ENCODE measurements at places on chromosomes 12 and 14.
A peak's percentile ranks its signal among the peaks of the same experiment; 100 is the strongest.

DNA sequence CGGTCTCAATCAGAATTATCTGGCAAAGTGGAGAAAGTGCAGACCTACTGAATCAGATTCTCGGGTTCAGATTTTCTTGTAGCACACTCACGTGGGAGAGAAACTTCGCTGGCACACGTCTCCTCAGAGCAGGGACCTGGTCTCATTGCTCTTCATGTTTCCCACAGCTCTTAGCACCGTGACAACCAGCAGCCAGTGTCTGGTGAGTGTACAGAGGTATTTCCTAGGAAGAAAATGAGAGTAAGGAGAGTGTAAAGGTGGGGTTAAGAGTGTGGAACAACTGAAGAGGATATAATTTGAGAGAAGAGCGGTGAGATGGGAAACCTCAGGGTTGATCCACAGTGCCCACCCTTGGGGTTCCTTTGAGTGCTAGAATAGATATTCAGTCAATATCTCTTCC, 89.2 kb downstream of the ARF6 start:
- H3K27ac ChIP-seq = peak overlapping the region; percentile 100
- no peaks in the 10 kb centered on the region for H3K27me3 ChIP-seq
- peaks cover 18% of the 10 kb centered on the region for H3K4me1 ChIP-seq
- H3K36me3 ChIP-seq = no peaks in the 10 kb centered on the region
- DNase-seq = no peak
- H3K4me3 ChIP-seq = no peak overlapping the region

DNA sequence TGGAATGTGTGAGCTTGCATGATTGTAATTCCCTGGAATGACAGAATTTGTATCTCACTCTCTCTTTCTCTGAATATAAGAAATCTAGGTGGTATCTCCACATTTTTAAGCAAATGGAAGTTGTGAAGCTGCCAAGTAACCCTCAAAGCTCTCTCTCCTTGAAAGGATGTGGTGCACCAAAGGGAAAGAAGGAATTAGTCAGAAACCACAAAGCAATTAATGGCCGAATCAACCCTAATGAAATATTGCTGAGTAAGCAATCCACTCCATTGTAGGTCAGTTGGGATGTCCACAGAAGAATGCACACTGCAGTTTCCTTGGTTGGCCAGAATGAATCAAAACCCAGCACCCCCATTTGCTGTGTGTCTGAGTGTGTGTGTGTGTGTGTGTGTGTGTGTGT, 153.5 kb downstream of the KCNA5 start:
- no peak for DNase-seq
- H3K4me1 ChIP-seq = no peaks in the 10 kb centered on the region
- no peaks in the 10 kb centered on the region for H3K36me3 ChIP-seq

- no peak for DNase-seq
- peaks cover 6% of the 10 kb centered on the region for H3K4me1 ChIP-seq
- H3K27ac ChIP-seq = no peak overlapping the region
- no peak overlapping the region for H3K4me3 ChIP-seq
- no peaks in the 10 kb centered on the region for H3K27me3 ChIP-seq
- H3K36me3 ChIP-seq = no peaks in the 10 kb centered on the region
Measured at GRCh38 chr14:24368562-24369252, 723 bp downstream of the NFATC4 start.

DNA sequence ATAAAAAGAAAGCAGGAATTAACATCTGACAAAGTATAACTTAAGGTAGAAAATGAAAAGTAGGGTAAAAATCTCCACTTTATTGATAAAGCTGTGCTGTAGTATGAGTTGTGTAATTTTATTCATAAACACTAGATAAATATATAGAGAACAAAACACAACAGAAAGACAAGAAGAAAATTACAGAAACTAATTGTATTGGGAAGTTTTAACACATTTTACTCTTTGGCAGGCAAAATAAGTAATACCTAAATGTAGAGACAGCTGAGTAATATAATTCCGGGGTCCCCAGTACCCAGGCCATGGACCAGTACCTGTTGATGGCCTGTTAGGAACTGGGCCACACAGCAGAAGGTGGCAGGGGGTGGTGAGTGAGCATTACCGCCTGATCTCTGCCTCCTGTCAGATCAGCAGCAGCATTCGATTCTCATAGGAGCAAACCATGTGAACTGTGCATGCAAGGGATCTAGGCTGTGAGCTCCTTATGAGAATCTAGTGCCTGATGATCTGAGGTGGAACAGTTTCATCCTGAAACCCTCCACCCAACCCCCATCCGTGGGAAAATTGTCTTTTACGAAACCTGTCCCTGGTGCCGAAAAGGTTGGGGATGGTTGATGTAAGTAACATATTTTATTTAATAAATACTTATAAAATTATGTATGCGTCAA, 84.4 kb upstream of the ETV6 start:
- H3K4me3 ChIP-seq = no peak overlapping the region
- H3K36me3 ChIP-seq = no peaks in the 10 kb centered on the region
- H3K27ac ChIP-seq = no peak overlapping the region
- no peaks in the 10 kb centered on the region for H3K4me1 ChIP-seq
- peaks cover under 1% of the 10 kb centered on the region for H3K27me3 ChIP-seq

DNA sequence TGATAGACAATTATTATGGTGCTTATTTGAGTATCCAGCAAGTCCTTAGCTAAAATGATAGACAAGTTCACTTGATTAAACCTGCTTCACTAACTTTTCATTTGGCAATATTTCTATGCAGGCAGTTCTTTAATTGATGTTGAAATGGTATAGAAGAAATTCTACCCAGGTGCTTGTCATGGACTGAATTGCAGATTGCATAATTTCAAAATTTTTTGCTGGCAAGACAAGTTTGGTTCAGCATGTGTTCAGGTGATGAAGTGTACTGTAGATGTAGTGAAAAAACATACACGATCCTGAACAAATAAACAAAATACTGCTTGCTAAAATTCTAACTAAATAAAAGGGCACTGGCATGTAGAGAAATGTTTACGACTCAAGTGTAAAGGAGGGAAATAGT, 189.0 kb downstream of the FOXA1 start:
- no peaks in the 10 kb centered on the region for H3K27me3 ChIP-seq
- H3K4me3 ChIP-seq = no peak overlapping the region
- H3K4me1 ChIP-seq = no peaks in the 10 kb centered on the region
- H3K27ac ChIP-seq = no peak overlapping the region
- H3K36me3 ChIP-seq = no peaks in the 10 kb centered on the region

GRCh38 chr12:120844768-120845449, 59.2 kb downstream of the SPPL3 start:
- no peak for DNase-seq
- peaks cover 13% of the 10 kb centered on the region for H3K4me1 ChIP-seq
- no peaks in the 10 kb centered on the region for H3K36me3 ChIP-seq
- H3K27me3 ChIP-seq = no peaks in the 10 kb centered on the region
- H3K27ac ChIP-seq = no peak overlapping the region
- no peak overlapping the region for H3K4me3 ChIP-seq

- H3K27ac ChIP-seq = no peak overlapping the region
- no peak overlapping the region for H3K4me3 ChIP-seq
- no peaks in the 10 kb centered on the region for H3K36me3 ChIP-seq
- no peak for DNase-seq
Measured at GRCh38 chr12:108210001-108210400, 80.9 kb downstream of the WSCD2 start.

GRCh38 chr14:89007906-89008305, 183.5 kb downstream of the TTC8 start:
- DNase-seq = no peak
- H3K4me3 ChIP-seq = no peak overlapping the region
- no peaks in the 10 kb centered on the region for H3K27me3 ChIP-seq
- H3K36me3 ChIP-seq = no peaks in the 10 kb centered on the region
- H3K27ac ChIP-seq = no peak overlapping the region

DNA sequence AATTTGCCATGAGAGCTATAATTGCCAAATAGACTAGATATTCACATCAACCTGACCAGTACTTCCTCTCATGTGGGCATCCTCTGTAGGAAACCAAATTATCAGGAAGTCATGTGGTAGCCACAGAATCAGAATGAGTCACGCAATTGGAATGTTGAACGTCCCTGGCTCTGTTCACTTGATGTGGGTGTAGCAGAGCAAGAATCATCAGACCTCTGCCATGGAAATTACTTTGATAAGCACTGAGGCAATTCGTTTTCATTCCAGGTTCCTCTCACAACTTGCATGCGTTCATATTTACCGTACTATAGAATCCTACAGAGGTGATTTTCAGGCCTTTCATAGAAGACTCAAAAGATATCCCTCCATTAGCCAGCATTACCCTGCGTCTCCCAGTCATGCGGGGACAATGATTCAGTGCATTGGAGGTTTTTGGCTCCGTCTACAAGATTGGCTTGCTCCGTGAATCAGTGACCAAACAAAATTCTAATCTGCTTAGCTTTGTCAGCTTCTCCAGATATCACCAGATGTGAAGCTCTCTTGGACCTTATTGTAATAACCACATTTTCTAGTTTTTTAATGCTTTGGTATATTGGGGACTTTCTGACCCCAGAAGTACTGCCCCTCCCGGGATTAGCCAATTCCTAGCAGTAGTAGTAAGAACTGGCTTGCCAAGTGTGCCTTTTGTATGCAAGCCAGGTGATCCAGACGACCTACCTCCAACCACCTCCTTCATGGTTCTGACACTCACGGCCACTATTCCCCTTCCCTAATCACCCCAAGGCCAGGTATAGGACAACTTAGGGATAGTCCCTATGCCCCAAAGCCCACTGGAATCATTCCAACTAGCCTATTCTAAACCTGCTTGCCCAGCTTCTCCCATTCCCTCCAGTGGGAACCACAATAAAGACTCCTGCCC, 133.4 kb downstream of the KICS2 start:
- no peak overlapping the region for H3K4me3 ChIP-seq
- peaks cover 3% of the 10 kb centered on the region for H3K36me3 ChIP-seq
- H3K27me3 ChIP-seq = no peaks in the 10 kb centered on the region
- peak overlapping the region; percentile 78 for H3K27ac ChIP-seq
- DNase-seq = peak; percentile 92
- peaks cover 38% of the 10 kb centered on the region for H3K4me1 ChIP-seq

GRCh38 chr12:43287706-43288383, 264.2 kb downstream of the ADAMTS20 start:
- no peaks in the 10 kb centered on the region for H3K4me1 ChIP-seq
- no peak for DNase-seq
- no peak overlapping the region for H3K4me3 ChIP-seq
- H3K27me3 ChIP-seq = no peaks in the 10 kb centered on the region
- no peak overlapping the region for H3K27ac ChIP-seq

Data from Panc1 (cell line).